ENCODE measurements at places on chromosomes 2 and 18. TPM values are rescaled to one million over a fixed set of nuclear protein-coding genes. Genes with fewer than 3 reads are reported as not detected.

The IL1R1 gene
- total RNA-seq, result not detected

The DUSP2 gene
- total RNA-seq, result 25.1 TPM

The COLEC11 gene
- not detected for total RNA-seq

The EFHD1 gene
- not detected for total RNA-seq

- no peaks in the 10 kb centered on the region for H3K27me3 ChIP-seq
- peaks cover 77% of the 10 kb centered on the region for H3K36me3 ChIP-seq
- DNase-seq, result no peak
- no peak overlapping the region for H3K4me3 ChIP-seq
Observed at GRCh38 chr2:108805782-108806181, 19.2 kb downstream of the CCDC138 start.

DNA sequence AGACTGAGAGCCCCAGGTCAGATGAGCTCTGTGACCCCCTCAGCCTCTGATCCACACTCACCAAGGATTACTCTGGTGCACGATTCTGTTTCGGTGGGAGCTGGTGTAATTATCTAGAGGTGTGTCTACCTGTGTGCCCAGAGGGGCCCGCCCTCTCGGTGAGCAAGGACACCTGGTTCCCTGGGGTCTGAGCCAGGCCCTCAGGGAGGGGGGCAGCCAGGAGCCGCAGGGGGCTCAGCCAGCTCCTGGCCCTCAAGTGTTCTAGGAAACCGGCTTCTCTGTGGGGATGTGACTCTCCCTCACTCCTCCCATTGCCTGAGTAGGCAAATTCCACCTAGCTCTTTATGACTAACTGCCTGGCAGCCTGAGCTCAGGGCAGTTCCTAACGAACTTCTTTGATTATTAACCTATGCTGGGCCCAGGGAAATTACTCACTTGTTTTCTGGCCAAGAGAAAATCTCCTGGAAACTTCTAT lies 17.4 kb downstream of the AGAP1 start:
- H3K27me3 ChIP-seq, result no peaks in the 10 kb centered on the region
- no peaks in the 10 kb centered on the region for H3K36me3 ChIP-seq
- no peaks in the 10 kb centered on the region for H3K4me1 ChIP-seq
- no peak overlapping the region for H3K4me3 ChIP-seq
- H3K27ac ChIP-seq, result no peak overlapping the region

DNA sequence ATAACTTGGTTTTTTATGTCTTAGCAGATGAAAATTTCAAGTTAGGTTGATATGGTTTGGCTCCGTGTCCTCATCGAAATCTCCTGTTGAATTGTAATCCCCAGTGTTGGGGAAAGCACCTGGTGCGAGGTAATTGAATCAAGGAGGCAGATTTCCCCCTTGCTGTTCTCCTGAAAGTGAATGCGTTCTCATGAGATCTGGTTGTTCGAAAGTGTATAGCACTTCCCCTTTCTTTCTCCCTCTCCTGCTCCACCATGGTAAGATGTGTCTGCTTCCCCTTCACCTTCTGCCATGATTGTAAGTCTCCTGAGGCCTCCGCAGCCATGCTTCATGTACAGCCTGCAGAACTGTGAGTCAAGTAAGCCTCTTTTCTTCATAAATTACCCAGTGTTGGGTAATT lies 242.1 kb upstream of the TNP1 start:
- no peaks in the 10 kb centered on the region for H3K36me3 ChIP-seq
- DNase-seq, result no peak
- H3K27ac ChIP-seq, result no peak overlapping the region

DNA sequence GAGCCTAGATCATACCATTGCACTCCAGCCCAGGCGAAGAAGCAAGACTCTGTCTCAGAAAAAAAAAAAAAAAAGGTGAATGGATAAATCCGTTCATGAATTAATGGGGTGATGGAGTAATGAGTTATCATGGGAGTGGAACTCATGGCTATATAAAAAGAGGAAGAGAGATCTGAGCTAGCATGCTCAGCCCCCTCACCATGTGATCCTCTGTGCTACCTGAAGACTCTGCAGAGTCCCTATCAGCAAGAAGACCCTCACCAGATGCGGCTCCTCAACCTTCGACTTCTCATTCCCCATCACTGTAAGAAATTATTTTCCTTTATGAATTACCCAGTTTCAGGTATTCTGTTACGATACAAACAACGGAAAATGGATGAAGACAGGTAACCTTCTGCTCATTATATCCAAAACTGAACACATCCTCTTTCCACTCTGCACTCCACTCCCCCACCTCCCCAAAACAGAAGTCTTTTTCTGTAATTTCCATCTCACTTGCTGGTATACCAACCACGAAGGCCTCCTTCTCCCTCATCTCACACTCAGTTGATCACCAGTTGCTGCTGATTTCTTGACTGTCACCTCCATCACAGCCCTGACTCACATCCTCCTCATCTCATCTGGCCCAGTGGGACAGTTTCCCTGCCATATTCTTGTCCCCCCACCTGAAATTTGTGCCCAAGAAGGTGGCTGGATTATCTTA lies 8.8 kb downstream of the RETREG2 start:
- no peak overlapping the region for H3K4me3 ChIP-seq
- peaks cover 13% of the 10 kb centered on the region for H3K36me3 ChIP-seq
- H3K4me1 ChIP-seq, result peaks cover 3% of the 10 kb centered on the region
- H3K27ac ChIP-seq, result no peak overlapping the region

GRCh38 chr2:205259121-205259520 lies 423.2 kb upstream of the NRP2 start:
- H3K4me3 ChIP-seq, result no peak overlapping the region
- H3K36me3 ChIP-seq, result no peaks in the 10 kb centered on the region
- no peak overlapping the region for H3K27ac ChIP-seq

DNA sequence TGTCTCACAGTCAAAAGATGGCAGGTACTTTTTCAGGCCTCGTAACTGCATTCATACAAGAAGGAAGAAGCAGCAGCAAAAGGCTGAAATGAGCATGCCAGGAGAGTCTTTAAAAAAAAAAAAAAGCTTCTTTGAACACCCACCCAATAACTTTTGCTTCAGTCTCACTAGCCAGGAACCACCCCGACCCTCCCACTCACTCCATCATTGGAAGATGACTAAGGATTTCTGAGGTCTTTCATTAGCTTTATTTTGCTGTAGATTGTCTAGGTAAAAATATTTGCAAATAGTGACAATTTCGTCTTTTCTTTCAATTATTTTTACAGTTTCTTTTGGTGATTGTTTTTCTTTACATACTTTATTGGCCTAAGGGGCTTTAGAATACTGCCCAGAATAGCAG lies 37.9 kb downstream of the RBBP8 start:
- H3K36me3 ChIP-seq, result peaks cover 55% of the 10 kb centered on the region
- DNase-seq, result no peak
- H3K27me3 ChIP-seq, result no peaks in the 10 kb centered on the region
- H3K4me3 ChIP-seq, result no peak overlapping the region
- H3K4me1 ChIP-seq, result no peaks in the 10 kb centered on the region

DNA sequence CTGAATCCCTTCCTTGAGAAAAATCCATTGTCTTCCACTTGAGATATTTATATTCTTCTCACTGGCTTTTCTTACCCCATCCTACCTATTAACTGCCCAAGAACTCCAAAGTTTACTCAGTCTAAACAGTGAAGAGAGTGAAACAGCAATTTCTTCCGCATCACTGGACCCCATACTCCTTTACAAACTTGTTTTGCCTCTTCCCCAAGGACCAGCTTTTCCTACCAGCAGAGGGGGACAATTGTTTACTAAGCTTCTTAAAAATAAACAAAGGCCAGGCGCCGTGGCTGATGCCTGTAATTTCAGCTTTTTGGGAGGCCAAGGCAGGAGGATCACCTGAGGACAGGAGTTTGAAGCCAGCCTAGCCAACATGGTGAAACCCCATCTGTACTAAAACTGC lies 52.0 kb downstream of the LRATD1 start:
- no peaks in the 10 kb centered on the region for H3K27me3 ChIP-seq
- H3K4me3 ChIP-seq, result no peak overlapping the region
- H3K36me3 ChIP-seq, result no peaks in the 10 kb centered on the region
- peaks cover under 1% of the 10 kb centered on the region for H3K4me1 ChIP-seq
- no peak for DNase-seq
- no peak overlapping the region for H3K27ac ChIP-seq
